ENCODE measurements at places on chromosomes 12 and 14. TPM values are rescaled to one million over a fixed set of nuclear protein-coding genes. Genes with fewer than 3 reads are reported as not detected.

The PALS1 gene
- 31.9 TPM for total RNA-seq

DNA sequence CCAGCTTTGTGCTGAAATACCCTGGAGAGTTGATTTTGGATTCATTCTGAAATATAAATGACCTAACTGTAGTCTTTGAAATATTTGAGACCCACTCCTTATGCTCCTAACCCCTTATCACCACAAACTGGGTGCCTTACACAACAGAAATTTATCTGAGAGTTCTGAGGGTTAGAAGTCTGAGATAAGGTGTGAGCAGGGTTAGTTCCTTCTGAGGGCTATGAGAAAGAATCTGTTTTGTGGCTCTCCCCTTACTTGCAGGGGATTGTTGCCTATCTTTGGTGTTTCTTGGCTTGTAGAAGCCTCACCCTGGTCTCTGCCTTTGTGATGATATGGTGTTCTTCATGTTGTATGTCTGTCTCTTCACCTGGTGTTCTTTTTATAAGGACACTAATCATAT, 91.7 kb downstream of the DERA start:
- H3K36me3 ChIP-seq = peaks cover 10% of the 10 kb centered on the region
- no peaks in the 10 kb centered on the region for H3K27me3 ChIP-seq
- DNase-seq = no peak
- no peak overlapping the region for H3K27ac ChIP-seq

DNA sequence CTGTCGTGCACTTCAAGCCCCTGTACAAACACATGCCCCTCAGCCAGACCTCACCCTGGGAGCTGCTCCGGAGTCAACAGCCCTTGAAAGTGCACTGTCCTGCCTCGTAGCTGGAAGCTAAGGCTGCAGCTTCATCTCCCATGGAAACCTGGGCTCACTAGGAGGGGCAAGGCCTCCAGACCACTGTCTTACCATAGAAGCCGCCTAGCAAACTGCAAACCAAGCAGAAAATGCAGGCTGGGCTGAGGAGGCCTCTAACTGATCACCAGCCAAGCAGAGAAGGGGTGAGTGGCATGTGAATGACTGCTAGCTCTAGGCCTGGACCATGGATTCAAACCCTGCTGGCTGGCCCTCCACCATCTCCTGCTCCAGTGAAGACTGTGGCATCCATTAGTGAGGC, 340.2 kb downstream of the CACNA1C start:
- H3K27ac ChIP-seq = no peak overlapping the region
- H3K27me3 ChIP-seq = no peaks in the 10 kb centered on the region
- H3K4me3 ChIP-seq = no peak overlapping the region
- H3K36me3 ChIP-seq = no peaks in the 10 kb centered on the region
- DNase-seq = peak; percentile 41
- no peaks in the 10 kb centered on the region for H3K4me1 ChIP-seq

- DNase-seq = peak; percentile 89
Observed at GRCh38 chr14:105087963-105088811, 23.0 kb upstream of the GPR132 start.

GRCh38 chr14:85090681-85091080, 439.3 kb upstream of the FLRT2 start:
- no peak overlapping the region for H3K27ac ChIP-seq
- H3K4me1 ChIP-seq = no peaks in the 10 kb centered on the region
- no peak for DNase-seq
- no peaks in the 10 kb centered on the region for H3K27me3 ChIP-seq

GRCh38 chr12:101792046-101792931, 38.5 kb downstream of the GNPTAB start:
- H3K4me3 ChIP-seq = no peak overlapping the region
- no peak for DNase-seq
- peaks cover 12% of the 10 kb centered on the region for H3K36me3 ChIP-seq

DNA sequence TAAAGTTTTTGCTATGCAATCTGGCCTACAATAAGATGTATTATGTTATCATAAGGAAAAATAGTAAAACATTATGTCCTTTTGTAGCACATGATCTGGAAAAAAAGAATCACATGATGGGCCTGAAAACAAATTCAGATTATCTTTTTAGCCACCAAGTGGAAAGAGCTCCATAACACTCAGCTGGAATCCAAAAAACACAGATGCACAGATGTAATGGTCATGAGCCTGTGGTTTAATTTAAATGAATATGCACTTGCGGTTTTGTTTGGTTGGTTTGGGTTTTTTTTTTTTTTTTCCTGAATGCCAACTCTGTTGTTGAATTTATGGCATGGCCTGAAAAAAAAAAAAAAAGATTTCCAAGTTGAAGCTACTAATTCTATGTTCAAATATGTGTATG, 4.1 kb downstream of the KCNC2 start:
- H3K27ac ChIP-seq = no peak overlapping the region

The TMEM260 gene
- total RNA-seq = 33.6 TPM

DNA sequence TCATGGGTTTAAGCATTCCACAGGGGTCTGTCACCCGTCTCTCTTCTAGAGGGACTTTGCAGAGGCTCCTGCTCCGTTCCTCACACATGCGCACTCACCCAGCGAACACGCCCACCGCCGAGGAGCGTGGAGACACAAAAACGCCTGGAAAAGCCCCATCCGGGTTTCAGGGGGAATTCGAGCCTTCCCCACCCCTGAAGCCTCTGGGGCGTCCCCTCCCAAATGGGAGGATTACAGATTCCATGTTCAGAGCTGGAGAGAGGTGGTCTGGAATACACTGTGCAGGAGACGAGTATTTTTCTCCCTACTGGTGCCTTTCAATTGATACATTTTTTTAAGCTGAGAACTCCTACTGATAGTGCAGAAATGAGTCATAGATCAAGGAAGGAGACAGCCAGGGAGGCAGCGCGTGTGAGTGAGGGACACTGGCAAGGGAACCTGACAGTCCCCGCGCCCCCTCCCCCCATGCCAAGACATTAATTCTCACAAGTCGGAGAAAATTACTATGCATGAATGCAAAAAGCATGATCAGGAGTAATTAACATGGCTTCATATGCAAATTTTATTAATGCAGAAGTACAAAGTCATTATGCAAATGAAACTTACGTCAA, 36.9 kb downstream of the BCL11B start:
- H3K4me1 ChIP-seq = peaks cover 16% of the 10 kb centered on the region
- H3K27me3 ChIP-seq = no peaks in the 10 kb centered on the region
- peak overlapping the region; percentile 0 for H3K27ac ChIP-seq

The CEP290 gene
- 19.1 TPM for total RNA-seq

DNA sequence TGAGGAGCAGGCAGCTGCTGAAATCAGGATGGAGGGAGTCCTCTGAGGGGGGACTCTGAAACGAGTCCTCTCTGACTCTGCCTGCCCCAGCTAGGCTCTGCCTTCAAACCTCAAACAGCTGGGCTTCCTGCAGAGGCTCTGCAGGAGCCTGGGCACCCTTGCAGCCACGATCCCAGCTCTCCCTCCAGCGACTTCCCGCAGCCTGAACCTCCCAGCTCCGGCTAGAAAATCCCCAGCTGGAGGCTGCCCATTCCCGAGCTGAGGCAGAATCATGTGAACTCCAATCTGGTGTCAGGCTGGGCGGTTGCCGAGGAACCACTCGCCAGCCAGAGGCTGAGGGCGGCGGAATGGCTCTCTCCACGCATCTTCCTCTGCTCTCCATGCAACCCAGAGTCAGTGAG, at the start of gene GPR68:
GPR68 (minus strand) TSS at position 204 of the 401 bp plus-strand sequence. CDS start 9,654 bp downstream, outside the sequence.
- no peaks in the 10 kb centered on the region for H3K4me1 ChIP-seq
- no peak within 1 kb of the TSS for H3K4me3 ChIP-seq
- no peaks in the 10 kb centered on the region for H3K27me3 ChIP-seq
- no peak within 1 kb of the TSS for H3K27ac ChIP-seq
- DNase-seq = peak; percentile 82
- H3K36me3 ChIP-seq = no peaks in the 10 kb centered on the region

DNA sequence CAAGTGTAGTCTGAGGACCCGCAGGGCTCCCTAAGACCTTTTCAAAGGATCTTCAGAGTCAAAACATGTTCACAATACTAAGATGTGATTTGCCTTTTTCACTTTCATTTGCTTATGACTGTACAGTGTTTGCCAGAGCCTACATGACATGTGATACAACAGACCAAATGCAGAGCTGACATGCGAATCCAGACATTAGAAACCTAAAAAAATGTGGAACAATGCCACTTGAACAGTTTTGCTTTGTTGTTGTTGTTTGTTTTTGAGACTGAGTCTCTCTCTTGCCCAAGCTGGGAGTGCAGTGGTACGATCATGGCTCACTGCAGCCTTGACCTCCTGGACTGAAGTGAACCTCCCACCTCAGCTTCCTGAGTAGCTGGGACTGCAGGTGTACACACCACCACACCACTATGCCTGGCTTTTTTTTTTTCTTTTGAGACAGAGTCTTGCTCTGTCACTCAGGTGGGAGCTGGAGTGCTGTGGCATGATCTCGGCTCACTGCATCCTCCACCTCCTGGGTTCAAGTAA, 5.3 kb upstream of the RAB35 start:
- H3K4me1 ChIP-seq = peaks cover 10% of the 10 kb centered on the region
- H3K4me3 ChIP-seq = no peak overlapping the region
- no peak overlapping the region for H3K27ac ChIP-seq
- no peak for DNase-seq

The PMCH gene
- not detected for total RNA-seq

DNA sequence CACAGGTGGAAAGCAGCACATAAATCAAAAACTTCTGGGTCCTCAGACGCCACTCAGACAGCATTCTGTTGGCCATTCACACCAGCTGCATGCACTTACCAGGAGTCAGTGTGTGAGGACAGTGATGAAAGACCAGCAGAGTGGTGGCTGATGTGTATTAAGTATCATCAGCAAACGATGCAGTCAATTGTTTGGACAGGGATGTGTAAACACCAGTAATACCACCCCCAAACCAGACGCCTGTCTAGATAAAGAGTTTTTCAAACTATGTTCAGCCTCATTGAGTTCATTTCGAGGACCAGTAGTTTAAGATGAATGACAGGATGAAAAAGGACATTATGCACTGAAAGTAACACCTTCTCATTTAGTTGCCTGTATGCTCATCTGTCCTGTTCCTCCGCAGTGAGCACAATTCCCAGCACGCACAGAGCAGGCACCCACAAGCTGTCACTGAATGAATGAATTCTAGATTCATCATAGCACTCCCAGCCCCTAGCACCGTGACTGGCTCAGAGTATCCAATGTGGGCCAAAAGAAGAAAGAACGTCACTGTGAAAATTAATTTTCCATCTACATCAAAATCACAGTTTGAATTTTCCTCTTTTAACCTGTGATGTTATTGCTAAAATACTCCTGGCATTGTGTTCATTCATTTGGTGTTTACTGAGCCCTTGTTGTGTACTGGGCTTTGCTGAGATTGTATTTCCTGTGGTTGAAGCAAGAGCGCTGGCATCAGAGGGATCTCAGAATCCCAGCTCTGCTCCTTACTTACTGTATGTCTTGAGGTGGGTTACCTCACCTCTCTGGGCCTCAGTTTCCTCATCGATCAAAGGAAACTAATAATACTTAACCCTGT, 124.8 kb upstream of the NOS1 start:
- H3K27ac ChIP-seq = no peak overlapping the region
- peaks cover 5% of the 10 kb centered on the region for H3K4me1 ChIP-seq
- H3K27me3 ChIP-seq = no peaks in the 10 kb centered on the region

DNA sequence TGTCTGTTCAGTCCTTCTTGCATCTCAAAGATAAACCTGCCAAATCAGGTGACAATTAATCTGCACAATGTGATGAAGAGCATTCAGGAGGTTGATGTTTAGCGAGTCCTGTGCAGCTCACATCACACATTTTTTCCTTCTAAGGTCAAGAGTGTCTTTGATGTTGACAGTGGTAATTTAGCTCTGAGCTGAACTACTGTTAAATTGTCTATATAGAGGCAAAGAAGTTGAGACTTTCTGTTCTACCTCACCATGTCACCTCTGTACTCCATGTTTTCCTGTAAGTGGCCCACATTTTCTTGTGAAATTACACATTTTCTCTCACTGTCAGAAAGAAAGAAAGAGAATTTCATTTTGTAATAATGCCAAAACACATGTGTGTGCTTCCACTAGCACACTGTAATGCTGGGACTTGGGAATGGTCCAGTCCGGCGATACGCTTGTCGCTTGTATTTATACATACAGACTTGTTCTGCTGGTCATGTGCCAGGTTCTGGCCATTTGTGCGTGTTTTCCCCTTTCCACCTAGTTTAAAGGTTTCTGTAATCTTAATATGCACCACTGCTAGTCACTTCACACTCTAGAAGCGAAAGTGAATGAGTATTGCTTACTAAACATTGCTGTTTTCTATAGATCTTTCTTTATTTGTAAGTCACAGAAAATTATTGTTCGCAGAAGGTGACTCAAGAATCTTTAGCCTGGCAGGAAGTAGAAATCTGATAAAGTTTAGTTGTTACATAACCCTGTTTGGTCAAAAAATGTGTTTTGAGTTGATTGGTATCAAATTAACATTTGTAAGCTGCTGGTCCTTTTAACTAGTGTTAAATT, 328.9 kb downstream of the TMTC2 start:
- no peak overlapping the region for H3K27ac ChIP-seq
- no peaks in the 10 kb centered on the region for H3K27me3 ChIP-seq

- H3K4me1 ChIP-seq = no peaks in the 10 kb centered on the region
- H3K36me3 ChIP-seq = peaks cover 69% of the 10 kb centered on the region
- H3K27ac ChIP-seq = no peak overlapping the region
- no peaks in the 10 kb centered on the region for H3K27me3 ChIP-seq
Observed at GRCh38 chr14:65096323-65097089, 5.8 kb downstream of the MAX start.

DNA sequence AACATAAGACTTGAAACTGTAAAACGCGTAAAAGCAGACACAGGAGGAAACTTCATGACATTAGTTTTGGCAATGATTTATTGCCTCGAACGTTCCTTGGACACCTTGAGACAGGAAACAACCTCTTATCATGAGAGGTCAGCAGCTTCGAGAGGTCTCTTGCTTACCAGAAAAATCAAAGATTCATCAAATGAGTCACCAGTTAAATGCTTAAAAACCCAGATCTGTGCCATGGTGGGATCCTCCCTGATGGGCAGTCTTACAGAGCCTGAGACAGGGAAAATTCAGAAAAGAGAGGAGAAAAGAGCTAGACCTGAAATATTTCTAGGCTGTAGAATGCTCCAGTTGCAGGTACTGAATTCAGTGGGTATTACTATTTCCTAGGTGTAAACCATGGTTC, 1093.9 kb downstream of the AACS start:
- H3K36me3 ChIP-seq = no peaks in the 10 kb centered on the region
- no peak overlapping the region for H3K4me3 ChIP-seq
- DNase-seq = no peak

- no peak for DNase-seq
- no peaks in the 10 kb centered on the region for H3K36me3 ChIP-seq
- no peaks in the 10 kb centered on the region for H3K27me3 ChIP-seq
- H3K4me1 ChIP-seq = peaks cover 15% of the 10 kb centered on the region
- no peak overlapping the region for H3K27ac ChIP-seq
- no peak overlapping the region for H3K4me3 ChIP-seq
Observed at GRCh38 chr14:101134161-101134631, 230.7 kb upstream of the RTL1 start.

The MANSC4 gene
- not detected for total RNA-seq
